ENCODE measurements at places on chromosomes 4 and X. TPM values are rescaled to one million over a fixed set of nuclear protein-coding genes. Genes with fewer than 3 reads are reported as not detected.

GRCh38 chr4:133154725-133155124 lies 5.6 kb downstream of the PCDH10 start:
- H3K27ac ChIP-seq = no peak overlapping the region
- peaks cover 37% of the 10 kb centered on the region for H3K27me3 ChIP-seq
- no peaks in the 10 kb centered on the region for H3K36me3 ChIP-seq
- H3K4me1 ChIP-seq = peaks cover 3% of the 10 kb centered on the region
- DNase-seq = no peak

- no peaks in the 10 kb centered on the region for H3K36me3 ChIP-seq
- no peaks in the 10 kb centered on the region for H3K27me3 ChIP-seq
- DNase-seq = no peak
- H3K4me3 ChIP-seq = no peak overlapping the region
- H3K27ac ChIP-seq = no peak overlapping the region
Measured at GRCh38 chr4:86657910-86658309, 63.8 kb downstream of the PTPN13 start.

GRCh38 chr4:48137846-48138245 lies 3.8 kb upstream of the TXK start:
- H3K4me1 ChIP-seq = peaks cover 66% of the 10 kb centered on the region
- peak overlapping the region; percentile 66 for H3K4me3 ChIP-seq
- H3K36me3 ChIP-seq = peaks cover 3% of the 10 kb centered on the region
- H3K27ac ChIP-seq = peak overlapping the region; percentile 93
- peak; percentile 80 for DNase-seq
- no peaks in the 10 kb centered on the region for H3K27me3 ChIP-seq

The TFE3 gene
- 30.8 TPM for total RNA-seq

DNA sequence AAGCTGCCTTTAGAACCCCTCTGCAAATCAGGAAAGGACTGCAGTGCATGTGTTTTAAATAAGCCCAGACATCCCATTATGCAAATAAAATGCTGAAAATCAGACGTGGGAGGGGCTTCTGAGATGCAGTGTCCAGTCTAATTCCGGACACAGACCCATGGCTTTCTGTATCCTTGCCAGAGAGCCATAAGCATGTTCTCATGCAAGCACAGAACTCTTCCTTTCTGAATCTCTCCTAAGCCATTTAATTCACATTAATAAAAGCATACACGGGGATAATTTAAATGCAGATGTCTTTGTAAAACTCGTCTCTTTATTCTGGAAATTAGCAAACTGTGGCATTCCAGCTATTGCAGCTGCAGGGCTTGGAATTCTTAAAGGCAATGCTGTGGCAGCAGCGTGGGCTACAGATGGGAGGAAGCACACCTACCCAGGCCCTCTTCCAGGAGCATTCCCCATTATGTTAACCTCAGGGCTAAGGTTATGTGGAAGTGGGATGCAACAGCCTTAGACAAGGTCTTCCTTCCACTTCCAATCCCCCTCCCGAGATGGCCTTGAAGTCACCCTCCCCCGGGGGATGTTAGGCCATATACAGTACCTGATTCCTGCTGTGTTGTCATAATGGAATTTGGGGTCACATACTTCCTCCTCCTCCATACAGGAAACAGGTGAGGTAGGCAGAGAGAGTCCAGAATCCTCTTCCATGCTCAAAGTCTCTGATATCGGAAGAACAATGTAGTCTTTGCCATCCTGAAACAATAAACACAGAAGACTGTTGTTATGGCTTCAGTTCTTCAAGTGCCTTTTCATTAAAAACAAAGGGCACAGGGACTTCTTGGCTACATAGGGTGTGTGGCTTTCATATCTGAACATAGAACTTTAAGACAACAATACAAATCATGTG lies 38.1 kb downstream of the KDR start:
- H3K4me3 ChIP-seq = no peak overlapping the region
- H3K36me3 ChIP-seq = no peaks in the 10 kb centered on the region
- no peaks in the 10 kb centered on the region for H3K4me1 ChIP-seq
- DNase-seq = no peak

DNA sequence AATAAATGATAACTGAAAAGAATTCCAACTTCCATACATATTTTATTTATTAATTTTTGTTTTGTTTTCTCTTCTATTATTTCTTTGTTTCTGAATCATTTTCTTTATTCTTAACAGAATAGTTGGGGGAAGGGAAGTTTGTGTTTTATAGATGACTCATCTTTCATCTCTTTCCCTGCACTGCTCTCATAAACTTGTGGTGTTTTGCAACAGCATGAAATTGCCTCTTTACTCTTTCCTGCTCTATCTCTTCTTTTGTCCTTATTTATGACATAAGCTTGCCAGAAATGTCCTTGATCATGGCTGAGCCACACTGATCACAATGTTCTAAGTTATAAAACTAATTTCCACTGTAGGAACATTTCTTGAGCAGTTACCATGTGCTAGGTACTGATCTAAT lies 22.3 kb downstream of the QRFPR start:
- DNase-seq = no peak
- no peak overlapping the region for H3K4me3 ChIP-seq
- no peaks in the 10 kb centered on the region for H3K36me3 ChIP-seq

DNA sequence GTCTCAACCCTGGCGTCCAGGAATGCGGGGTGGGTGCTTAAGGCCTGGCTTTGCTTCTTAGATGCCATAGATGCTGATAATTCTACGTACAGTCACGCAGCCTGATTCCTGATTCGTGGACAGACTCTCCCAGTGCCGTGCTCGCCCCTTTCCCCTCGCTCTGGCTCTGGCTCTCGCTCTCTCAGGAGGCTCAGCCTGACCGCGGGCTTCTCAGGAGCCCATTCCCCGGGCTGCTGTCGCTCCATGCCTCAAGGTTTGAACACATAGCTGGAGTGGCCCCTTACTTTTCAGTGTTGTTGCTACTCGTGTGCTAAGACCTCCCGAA lies 59.2 kb upstream of the ZC4H2 start:
- H3K27me3 ChIP-seq = no peaks in the 10 kb centered on the region
- H3K4me3 ChIP-seq = peak overlapping the region; percentile 91
- DNase-seq = no peak
- H3K27ac ChIP-seq = peak overlapping the region; percentile 91

The PPBP gene
- not detected for total RNA-seq

The APLN gene
- 0.66 TPM for total RNA-seq

GRCh38 chr4:1374706-1375045 lies 27.7 kb downstream of the UVSSA start:
- no peak overlapping the region for H3K4me3 ChIP-seq
- DNase-seq = no peak
- no peaks in the 10 kb centered on the region for H3K27me3 ChIP-seq
- no peaks in the 10 kb centered on the region for H3K4me1 ChIP-seq
- no peak overlapping the region for H3K27ac ChIP-seq
- H3K36me3 ChIP-seq = peaks cover 4% of the 10 kb centered on the region

The RNF212 gene
- total RNA-seq = 1.8 TPM

The TMEM164 gene
- total RNA-seq = 18.3 TPM

The TMEM47 gene
- not detected for total RNA-seq

DNA sequence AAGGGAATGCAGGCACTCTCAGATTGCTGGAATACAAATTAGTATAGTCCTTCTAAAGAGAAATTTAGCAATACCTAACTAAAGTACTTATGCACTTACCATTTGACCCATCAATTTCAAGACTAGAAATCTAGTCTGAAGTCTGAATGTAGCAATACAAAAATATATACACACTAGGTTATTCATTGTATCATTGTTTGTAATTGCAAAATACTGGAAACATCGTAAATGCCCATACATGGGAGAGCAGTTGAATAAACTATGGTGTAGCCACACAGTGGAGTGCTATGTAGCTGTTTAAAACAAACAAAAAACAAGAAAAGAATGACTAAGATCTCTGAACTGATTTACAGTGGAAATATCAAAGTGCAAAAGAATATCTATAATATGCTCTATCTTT lies 346.4 kb downstream of the ZNF674 start:
- peaks cover 5% of the 10 kb centered on the region for H3K4me1 ChIP-seq
- H3K27ac ChIP-seq = no peak overlapping the region

GRCh38 chr4:92047209-92047875 lies 256.4 kb upstream of the GRID2 start:
- no peak for DNase-seq
- H3K36me3 ChIP-seq = no peaks in the 10 kb centered on the region
- no peak overlapping the region for H3K4me3 ChIP-seq

The PALLD gene
- total RNA-seq = 37.9 TPM

GRCh38 chr4:170026253-170027021 lies at the start of gene MFAP3L:
TSS of gene MFAP3L (minus strand) at chr4:170026395. CDS start at chr4:170005877, 20,518 bp downstream.
- H3K4me3 ChIP-seq = peak within 1 kb of the TSS; percentile 89
- peak within 1 kb of the TSS; percentile 76 for H3K27ac ChIP-seq
- H3K36me3 ChIP-seq = no peaks in the 10 kb centered on the region
- peak; percentile 95 for DNase-seq
- H3K27me3 ChIP-seq = peaks cover 66% of the 10 kb centered on the region

- no peak for DNase-seq
- H3K27me3 ChIP-seq = no peaks in the 10 kb centered on the region
- no peak overlapping the region for H3K27ac ChIP-seq
- no peak overlapping the region for H3K4me3 ChIP-seq
- H3K36me3 ChIP-seq = no peaks in the 10 kb centered on the region
Measured at GRCh38 chr4:90951037-90951436, 823.8 kb downstream of the CCSER1 start.

GRCh38 chrX:148885203-148885602 lies 384.8 kb downstream of the AFF2 start:
- no peaks in the 10 kb centered on the region for H3K4me1 ChIP-seq
- no peak for DNase-seq
- H3K27me3 ChIP-seq = no peaks in the 10 kb centered on the region
- H3K4me3 ChIP-seq = no peak overlapping the region

- H3K27me3 ChIP-seq = peaks cover 2% of the 10 kb centered on the region
Measured at GRCh38 chr4:3009422-3009821, 46.1 kb downstream of the GRK4 start.

DNA sequence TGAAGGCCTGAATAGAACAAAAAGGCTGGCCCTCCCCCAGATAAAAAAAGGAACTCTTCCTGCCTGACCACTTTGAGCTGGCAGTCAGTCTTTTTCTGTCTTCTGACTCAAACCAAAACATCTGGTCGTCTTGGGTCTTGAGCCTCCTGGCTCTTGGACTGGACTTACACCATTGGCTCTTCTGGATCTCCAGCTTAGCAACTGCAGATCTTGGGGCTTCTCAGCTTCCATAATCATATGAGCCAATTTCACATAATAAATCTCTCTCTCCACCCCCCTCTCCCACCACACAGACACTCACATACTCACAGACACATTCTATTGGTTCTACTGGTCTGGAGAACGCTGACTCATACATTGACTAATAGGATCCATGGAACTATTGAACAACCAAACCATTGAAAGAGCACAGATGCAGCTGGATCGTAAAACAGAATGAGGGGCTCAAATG lies 15.6 kb upstream of the CWH43 start:
- no peaks in the 10 kb centered on the region for H3K36me3 ChIP-seq
- no peak for DNase-seq
- no peak overlapping the region for H3K4me3 ChIP-seq
- H3K4me1 ChIP-seq = no peaks in the 10 kb centered on the region
- peaks cover 2% of the 10 kb centered on the region for H3K27me3 ChIP-seq
- H3K27ac ChIP-seq = no peak overlapping the region

DNA sequence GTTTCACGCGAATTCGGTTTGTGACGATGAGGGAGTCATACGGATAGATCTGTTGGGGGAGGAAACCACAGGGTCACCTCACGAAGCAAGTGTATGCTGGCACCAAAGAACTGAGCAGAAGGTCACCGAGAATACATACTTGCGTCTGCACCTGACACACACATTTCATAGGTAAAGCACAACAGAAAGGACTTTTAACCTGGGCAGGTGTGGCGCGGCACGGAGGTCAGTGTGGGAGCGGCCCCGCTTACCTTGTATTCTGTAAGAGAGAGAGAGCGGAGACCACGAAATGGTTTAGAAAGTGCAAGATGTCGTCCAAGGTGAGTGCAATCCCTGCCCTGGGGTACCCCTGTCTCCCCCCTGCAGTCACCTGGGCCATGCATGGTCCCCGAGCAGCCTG lies 43.6 kb upstream of the AFAP1 start:
- DNase-seq = no peak
- H3K4me1 ChIP-seq = peaks cover 10% of the 10 kb centered on the region
- peaks cover 1% of the 10 kb centered on the region for H3K27me3 ChIP-seq
- no peak overlapping the region for H3K27ac ChIP-seq
- H3K4me3 ChIP-seq = no peak overlapping the region

The SLC2A9 gene
- total RNA-seq = 1.6 TPM

GRCh38 chr4:47669946-47670345 lies 167.9 kb downstream of the CORIN start:
- H3K4me3 ChIP-seq = no peak overlapping the region
- peaks cover 15% of the 10 kb centered on the region for H3K27me3 ChIP-seq
- H3K27ac ChIP-seq = no peak overlapping the region

DNA sequence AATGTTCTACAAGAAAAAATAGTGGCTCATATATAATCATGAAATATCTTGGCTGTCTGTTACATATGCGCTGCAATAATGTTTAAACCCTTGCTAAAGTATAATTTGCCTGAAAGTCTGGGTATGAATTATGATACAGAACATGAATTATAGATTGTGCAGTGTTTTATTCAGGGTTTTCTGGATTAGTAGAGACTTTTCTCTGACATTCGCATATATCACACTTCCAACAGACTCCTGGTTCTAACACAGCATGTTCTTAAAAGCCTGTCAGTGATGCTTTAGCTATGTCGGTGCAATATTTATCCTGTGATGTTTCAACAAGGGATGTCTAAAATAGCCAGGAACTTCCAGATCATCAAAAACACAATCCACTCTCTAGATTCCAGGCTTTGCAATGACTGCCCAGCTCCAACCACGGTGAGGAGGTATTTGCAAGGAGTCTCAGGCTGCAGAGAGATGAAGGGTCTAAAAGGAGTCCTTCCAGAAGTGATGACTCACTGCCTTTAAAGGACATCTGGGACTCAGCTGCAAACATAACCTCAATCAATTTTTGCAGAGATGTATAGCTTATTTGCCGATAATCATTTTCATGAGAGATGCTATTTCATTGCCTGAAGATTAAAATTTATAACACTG lies 69.4 kb downstream of the RWDD4 start:
- no peaks in the 10 kb centered on the region for H3K36me3 ChIP-seq
- H3K4me3 ChIP-seq = no peak overlapping the region
- no peaks in the 10 kb centered on the region for H3K4me1 ChIP-seq

- H3K27ac ChIP-seq = no peak overlapping the region
- H3K36me3 ChIP-seq = no peaks in the 10 kb centered on the region
- no peak overlapping the region for H3K4me3 ChIP-seq
- H3K27me3 ChIP-seq = no peaks in the 10 kb centered on the region
Measured at GRCh38 chr4:26029568-26030131, 115.6 kb downstream of the SMIM20 start.

DNA sequence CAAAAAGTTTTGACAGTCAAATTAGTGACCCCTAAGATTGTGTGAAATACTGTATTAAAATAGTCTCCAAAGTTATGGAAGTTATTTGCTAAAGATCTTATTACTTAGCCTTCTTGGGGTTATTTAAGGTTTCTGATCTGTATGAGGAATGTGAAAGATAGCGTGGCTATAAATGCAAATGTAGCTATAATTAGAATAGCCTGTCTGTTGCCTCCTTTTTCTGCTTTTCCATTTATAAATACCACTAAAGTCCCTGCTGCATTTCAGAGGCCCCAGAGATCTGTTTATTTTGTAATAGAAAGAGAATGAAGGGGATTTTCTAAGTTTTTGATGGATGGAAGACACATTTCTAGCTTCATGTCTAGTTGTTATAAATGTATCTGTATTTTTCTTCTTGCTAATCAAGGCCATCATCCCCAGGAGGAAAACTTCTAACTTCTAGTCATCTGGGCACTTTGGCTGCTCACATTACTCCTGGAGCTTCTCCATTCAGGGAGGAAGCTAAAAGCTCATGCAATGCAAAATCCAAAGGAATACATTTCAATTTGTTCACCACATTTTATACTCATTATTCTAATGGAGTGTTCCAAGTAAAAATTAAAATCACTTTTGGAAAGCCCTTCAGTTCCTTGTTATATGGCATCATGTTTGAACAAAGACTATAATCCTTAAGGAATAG lies 73.9 kb downstream of the INTS12 start:
- no peak overlapping the region for H3K4me3 ChIP-seq
- H3K27me3 ChIP-seq = peaks cover 13% of the 10 kb centered on the region
- H3K27ac ChIP-seq = no peak overlapping the region
- no peaks in the 10 kb centered on the region for H3K4me1 ChIP-seq
